Renal cortical epithelial cell (primary cell): ENCODE measurements at places on chromosomes 3 and 15. TPM values are rescaled to one million over a fixed set of nuclear protein-coding genes. Genes with fewer than 3 reads are reported as not detected.

Gene DUOXA2
- not detected in 2 replicates for total RNA-seq

Gene ZPLD1
- total RNA-seq: 58.6 and 74.8 TPM in 2 replicates

DNA sequence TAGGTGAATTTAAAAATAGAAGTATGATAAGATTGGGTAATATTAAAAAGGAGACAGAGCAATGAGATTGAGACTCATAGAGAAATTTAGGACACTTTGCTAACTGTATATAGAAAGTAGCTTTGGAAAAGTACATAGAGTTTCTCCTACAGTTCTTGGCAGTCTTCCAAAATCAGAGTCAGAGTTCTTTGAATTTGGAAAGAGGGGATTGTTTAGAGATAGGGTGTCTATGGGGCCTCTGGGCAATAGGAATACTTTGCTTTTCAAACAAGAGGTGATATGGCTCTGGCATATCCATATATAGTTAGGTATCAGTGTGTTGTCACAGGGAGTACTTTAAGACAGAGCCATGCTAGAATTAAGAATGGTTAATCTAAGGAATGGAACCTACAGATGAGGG lies 477.1 kb upstream of the KCNMB2 start:
- no peak for DNase-seq

- DNase-seq: no peak
These were observed 28.6 kb upstream of the ATP13A5 start for GRCh38 chr3:193407112-193407511.

GRCh38 chr15:28915041-28915810 lies 29.5 kb downstream of the APBA2 start:
- DNase-seq: no peak
